NCI-H1436 treated with DMSO at 0.1 percent for 48 hours (cell line): ENCODE measurements at places on chromosomes 11 and 22.

DNA sequence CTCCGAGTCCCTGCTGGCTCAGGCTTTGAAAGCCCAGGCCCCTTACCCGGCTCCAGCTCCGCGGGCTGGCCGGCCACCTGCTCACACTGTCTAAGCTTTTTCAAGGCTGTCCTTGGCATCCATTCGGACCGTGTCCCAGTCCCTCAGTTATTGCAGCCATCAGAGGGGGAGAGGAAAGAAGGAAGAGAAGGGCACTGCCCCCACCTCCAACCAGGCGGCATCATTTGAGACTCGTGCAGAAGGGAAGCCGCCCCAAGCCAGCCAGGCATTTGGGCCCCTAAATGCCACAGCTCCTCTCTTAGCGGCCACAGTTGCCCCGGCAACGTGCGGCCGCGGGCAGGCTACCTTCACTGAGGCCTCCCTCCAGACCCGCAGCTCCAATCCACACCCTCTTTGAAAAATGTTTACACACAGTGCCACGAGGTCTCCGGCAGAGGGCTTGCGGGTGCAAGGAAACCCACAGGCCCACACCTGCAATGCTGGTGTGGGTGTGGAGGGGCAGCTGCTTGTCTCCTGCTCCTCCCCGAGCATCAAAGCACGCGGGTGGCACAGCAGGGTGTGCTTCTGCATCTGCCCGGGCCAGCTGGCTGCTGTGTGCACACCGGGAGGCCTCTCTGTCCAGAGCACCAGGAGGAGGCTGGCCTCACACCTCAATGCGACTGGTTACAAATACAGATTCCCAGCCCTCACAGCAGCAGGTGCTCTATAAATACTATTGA, 124.4 kb downstream of the CTTN start:
- no peak for DNase-seq

DNA sequence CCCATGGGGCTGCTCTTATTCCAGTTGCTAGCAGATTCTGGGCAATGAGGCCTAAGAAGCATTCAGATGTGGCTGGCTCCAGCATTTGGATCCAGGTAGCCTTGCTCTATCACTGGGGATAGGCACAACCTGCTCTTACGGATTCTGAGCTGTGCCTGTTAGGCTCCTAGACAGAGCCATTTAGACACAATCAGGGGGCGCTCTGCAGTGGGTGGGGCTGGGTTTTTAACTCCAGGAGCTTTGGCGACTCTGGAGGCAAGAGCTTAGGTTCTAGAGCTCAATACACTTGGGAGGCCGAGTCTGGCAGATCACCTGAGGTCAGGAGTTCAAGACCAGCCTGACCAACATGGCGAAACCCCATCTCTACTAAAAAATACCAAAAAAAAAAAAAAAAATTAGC, 32.0 kb downstream of the KCNC1 start:
- DNase-seq, result no peak

DNA sequence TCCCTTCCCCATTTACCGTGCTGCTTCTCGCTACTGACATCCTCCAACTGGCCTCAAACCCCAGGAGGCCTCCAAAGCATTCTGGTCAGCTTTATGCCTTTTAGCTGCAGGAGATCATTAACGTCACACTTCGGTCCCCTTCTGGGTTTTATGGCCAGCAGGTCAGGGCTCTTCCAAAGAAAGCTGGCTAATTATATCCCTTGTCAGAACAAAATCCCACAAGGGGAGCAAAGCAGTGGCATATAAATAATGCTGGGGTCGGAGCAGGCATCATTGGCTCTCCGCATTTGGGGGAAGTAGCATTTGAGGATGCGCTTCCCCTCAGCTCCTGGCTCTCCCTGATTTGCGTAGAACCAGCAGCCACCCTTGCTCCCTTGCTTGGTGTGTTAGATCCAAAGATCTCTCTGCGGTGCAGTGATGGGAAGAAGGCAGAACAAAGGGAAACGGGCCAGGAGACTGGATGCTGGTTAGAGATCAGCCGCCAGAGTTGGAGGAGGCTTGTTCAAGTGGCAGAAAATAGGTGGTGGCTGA, 117.4 kb downstream of the DBX1 start:
- DNase-seq, result no peak

DNA sequence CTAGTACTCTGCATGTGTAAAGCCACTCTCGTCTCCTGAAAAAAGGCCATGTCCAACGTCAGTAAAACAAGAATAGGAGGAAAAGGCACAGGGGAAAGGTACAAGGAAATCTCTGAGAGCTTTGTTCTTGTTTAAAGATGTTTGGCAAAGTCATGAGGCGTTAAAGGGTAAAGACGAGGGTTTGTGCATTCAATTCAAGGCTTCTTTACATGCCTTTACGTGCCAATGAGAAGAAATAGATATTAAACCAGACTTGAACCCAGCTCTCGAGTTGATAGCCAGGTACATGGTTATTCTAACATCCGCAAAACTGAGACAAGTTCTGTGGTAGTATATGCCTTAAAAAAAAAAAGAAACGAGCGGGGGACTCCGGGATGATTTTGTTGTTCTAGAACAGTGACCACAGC, 704 bp upstream of the CFL1 start:
- no peak for DNase-seq

DNA sequence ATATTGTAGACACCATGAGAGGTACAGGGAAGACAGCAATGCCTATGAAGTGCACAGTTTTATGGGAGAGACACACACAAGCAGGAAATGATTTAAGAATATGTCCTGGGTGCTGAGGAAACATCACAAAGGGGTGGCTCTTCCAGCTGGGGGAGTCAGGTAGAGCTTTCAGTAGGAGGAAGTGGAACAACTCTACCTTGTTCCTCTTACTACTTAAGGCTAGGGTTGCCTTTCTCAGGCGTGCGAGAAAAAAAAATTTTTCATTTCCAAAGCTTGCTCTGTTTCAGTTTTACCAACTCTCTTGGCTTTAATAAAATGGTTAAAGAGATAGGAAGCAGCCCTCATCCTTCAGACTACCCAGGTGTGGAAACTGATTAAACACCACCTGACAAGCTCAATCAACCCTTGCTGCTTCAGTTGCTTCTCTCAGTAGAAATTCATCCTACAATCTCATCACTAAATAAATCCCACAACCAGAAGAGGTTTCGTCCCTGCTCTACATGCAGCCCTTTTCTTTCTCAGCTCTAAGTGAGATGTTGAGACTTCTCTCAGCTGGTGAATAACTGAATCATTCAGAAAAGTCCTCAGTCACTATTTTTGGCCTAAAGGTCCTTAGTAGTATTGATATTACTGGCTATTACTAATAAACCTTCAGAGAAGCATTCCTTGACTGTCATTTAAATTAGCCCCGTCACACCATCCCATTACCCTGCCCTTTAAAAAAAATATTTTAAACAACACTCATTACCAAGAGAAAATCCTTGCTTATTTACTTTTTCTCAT, 5.9 kb downstream of the ABTB2 start:
- no peak for DNase-seq

DNA sequence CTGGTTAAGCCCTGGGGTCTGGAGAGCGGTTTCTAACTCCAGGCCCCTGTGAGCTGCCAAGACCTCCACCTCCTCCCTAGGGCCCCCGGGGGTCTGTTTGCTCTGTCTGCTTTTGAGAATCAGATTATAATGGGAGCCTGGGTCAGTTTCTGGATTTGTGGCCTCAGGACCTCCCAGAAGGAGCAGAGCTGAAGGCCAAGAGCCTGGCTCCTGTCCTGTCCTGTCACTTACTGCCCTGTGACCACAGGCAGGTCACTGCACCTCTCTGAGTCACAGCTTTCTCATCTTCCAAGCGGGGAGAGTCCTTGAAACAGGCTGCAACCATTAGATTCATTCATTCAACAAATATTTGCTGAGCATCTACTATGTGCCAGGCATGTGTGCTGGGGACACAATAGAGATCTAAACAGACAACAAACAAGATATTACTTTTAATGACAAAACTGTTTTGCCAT, 87.3 kb upstream of the FGF3 start:
- no peak for DNase-seq

GRCh38 chr11:3781423-3781822, 15.9 kb downstream of the NUP98 start:
- DNase-seq, result no peak

DNA sequence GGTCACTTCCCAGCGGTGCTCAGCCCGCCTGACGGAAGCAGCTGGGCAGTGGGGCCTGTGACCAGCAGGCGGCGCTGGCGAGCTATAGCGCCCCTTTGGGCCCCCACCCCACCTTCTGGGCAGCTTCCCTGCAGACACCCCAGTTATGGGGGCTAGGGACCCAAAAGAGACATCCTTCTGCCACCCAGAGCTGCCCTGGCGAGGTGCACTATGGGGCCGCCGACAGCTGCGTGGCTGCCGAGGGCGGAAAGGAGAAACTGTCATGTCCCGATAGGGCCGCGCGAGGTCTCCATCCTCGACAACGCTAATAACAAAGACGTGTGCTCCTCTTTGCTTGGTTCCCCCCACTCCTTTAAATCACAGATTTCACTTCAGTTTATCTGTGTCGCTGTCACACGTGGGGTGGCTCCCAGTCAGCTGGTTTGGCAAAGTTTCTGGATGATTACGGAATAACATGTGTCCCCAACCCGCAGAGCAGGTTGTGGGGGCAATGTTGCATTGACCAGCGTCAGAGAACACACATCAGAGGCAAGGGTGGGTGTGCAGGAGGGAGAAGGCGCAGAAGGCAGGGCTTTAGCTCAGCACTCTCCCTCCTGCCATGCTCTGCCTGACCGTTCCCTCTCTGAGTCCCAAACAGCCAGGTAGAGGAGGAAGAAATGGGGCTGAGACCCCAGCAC, 673 bp upstream of the MYO7A start:
- no peak for DNase-seq
